ENCODE measurements at places on chromosomes 4 and X. TPM values are rescaled to one million over a fixed set of nuclear protein-coding genes. Genes with fewer than 3 reads are reported as not detected.
A peak's percentile ranks its signal among the peaks of the same experiment; 100 is the strongest.

- no peak for DNase-seq
These were observed 68.0 kb downstream of the NFKB1 start for GRCh38 chr4:102569200-102569599.

Gene ADAMTS3
- total RNA-seq: 6.8 TPM

Gene RXFP1
- 2.1 TPM for total RNA-seq

- DNase-seq: no peak
These were observed 180.2 kb upstream of the TET2 start for GRCh38 chr4:104966349-104967033.

GRCh38 chr4:176002007-176002613, 63.5 kb upstream of the WDR17 start:
- DNase-seq: peak; percentile 33

- DNase-seq: no peak
These were observed 15.3 kb downstream of the PPARGC1A start for GRCh38 chr4:23874536-23874901.

Gene RAB40AL
- total RNA-seq: 3.8 TPM

Gene IL21
- total RNA-seq: not detected

DNA sequence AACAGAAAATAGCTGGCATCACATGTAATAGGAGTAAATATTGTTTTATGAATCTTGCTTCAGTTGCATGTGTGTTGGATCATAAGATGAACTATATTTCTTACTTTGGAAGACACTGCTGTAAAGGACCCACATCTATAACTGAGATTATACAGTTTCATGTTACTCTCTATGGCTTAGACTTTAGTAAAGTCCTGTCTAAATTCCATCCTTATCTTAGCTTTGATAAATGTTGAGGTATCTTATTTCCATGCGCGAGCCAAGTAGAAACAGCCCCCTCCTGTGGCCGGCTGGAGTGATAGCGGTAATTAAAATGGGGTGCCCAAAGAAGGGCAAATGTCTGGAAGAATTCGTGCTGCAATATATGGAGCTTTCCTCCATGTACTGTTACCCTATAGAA, 43.0 kb downstream of the CCDC158 start:
- DNase-seq: peak; percentile 27

Gene CFI
- 4.3 TPM for total RNA-seq

GRCh38 chr4:59920416-59920815, 1279.7 kb upstream of the ADGRL3 start:
- DNase-seq: no peak

Gene CSAG3
- total RNA-seq: 1.9 TPM

Gene TDO2
- total RNA-seq: 0.62 TPM

DNA sequence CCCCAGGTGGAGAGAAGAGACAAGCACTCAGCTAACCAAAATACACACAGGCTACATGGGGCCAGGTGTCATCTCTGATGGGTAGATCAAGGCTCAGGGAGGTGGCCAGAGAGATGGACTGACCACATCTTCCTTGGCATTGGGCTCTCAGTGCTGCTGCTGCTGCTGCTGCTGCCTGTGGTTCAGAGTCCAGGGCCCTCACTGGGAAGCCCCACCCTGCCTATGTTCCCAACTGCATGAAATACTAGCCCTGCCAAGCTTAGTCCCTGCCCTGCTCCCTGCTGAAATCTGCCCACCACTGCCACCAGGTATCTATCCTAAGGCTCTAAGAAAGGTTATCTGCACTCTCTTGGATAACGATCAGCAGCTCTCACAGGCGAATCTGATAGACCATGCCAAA, 118.7 kb downstream of the EFHC2 start:
- no peak for DNase-seq

DNA sequence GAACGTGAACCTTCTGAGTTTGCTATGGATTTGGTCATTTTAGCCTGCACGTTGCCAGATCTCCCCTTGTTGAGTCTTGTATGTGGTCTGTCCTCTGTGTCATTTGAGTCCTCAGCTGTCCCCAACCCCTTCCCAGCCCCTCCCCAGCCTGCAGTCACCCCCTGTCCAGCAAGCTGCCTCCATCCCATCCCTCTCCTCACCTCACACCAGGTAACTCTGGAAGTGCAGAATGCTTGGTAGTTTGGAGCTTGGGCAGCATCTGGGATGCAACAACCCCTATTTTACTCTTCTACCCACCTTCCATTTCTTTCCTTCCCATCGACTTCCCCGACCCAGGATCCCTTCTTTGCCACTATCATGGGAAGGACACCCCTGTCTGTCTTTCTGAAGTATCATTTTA, 18.4 kb downstream of the GABRQ start:
- DNase-seq: no peak

DNA sequence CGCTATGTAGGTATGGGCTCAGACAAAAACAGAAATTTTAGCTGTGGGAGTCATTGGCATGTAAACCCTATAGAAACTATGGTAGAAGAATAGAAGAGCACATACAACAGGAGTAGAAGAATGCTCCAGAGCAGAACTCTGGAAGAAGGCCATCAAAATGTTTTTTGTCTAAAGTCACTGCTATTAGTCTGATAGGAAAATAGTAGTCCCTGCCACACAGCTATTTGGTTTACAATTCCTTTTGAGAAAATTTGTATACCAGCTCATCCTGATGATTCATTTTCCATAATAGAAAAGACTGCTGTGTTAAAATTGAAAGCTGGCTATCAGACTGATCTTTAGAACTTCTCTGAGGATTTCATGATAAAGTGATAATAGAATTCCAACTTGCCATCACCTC, 32.8 kb upstream of the ADAD1 start:
- no peak for DNase-seq

DNA sequence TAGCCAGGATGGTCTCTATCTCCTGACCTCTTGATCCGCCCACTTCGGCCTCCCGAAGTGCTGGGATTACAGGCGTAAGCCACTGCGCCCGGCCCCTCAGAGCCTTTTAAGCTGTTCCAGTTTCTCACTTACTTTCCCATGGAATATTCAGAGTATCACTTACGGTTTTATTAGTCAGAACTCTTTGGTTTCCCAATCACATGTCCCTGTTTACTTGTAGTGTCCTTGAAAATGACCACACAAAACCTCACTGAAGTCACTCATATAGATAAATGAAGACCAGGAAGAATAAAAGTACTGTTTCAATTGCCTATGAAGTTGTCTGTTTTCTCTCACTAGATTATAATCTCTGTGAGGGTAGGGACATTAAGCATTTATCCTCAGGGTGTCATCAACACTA, 217.2 kb upstream of the HCCS start:
- no peak for DNase-seq

Gene MAGEA1
- 8.9 TPM for total RNA-seq

Data from testis (tissue), 5 donors.